ENCODE measurements at places on chromosomes 1 and 21.
A peak's percentile ranks its signal among the peaks of the same experiment; 100 is the strongest.

DNA sequence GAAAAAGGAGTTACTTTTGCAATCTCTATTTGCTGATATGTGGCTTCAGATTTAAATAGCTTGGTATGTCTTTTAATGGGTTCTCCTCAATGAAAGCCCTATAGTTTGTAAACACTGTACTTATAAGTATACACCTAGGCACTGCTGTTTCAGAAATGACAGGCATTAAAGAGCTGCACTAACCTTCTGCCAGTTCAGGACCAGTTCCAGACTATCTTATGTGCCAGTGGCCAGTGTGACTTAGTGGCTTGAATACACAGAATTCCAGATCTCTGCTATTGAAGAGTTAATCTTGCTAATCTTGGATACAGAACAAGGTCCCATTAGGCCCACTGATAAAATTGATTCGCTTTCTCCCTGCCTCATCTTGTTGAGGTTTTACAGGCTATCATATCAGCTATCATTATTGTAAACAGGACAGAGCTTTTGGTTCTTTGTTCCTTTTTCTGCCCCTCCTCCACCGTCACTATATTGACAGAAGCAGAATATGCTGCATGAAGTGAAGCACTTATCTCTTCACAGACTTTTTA, 337.5 kb downstream of the LRRIQ3 start:
- no peak for DNase-seq
- H3K4me3 ChIP-seq: no peak overlapping the region
- H3K36me3 ChIP-seq: no peaks in the 10 kb centered on the region
- H3K27me3 ChIP-seq: no peaks in the 10 kb centered on the region
- H3K27ac ChIP-seq: peak overlapping the region; percentile 10

DNA sequence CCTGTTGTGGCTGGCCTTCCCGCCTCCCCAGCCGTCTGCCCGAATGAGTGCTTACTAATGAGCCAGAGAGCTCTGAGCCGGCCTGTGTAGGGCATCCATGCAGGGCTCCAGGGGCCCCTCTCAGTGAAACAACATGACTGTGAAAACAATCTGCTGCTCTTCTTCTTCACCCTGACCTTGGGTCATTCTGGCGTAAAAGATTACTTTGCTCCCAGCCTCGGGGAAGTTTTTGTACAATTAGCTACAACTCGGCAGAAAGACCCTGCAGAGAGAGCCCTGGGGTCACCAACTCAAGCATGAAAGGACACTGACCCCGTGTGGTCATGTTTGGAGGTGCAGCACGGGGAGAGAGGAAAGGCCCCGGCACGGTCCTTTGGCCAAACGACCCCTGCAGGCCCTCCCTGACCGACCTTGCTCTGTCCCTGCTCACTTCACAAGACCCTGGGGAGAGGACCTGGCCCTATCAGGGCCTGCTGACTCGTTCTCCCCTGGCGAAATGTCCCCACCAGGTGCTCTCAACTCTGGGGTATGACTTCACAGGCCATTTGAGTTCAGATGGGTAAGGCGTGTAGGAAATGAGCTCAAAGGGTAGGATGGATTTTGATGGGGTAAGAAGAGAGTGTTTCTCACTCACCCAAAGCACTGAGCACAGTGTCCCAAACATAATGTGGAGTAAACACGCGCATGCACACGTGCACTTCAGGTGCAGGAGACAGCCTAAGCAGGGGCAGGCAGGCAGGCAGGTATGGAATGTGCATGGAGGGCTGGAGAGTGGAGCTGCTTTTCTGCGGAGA, 22.9 kb upstream of the FAM20B start:
- peaks cover 10% of the 10 kb centered on the region for H3K4me1 ChIP-seq
- no peaks in the 10 kb centered on the region for H3K27me3 ChIP-seq
- H3K27ac ChIP-seq: no peak overlapping the region
- peak; percentile 92 for DNase-seq
- peak overlapping the region; percentile 10 for H3K4me3 ChIP-seq

GRCh38 chr1:26289158-26290059, 9.5 kb downstream of the SH3BGRL3 start:
- no peak overlapping the region for H3K4me3 ChIP-seq
- peaks cover 4% of the 10 kb centered on the region for H3K36me3 ChIP-seq
- no peak for DNase-seq
- H3K4me1 ChIP-seq: peaks cover 1% of the 10 kb centered on the region
- no peaks in the 10 kb centered on the region for H3K27me3 ChIP-seq
- peak overlapping the region; percentile 45 for H3K27ac ChIP-seq

DNA sequence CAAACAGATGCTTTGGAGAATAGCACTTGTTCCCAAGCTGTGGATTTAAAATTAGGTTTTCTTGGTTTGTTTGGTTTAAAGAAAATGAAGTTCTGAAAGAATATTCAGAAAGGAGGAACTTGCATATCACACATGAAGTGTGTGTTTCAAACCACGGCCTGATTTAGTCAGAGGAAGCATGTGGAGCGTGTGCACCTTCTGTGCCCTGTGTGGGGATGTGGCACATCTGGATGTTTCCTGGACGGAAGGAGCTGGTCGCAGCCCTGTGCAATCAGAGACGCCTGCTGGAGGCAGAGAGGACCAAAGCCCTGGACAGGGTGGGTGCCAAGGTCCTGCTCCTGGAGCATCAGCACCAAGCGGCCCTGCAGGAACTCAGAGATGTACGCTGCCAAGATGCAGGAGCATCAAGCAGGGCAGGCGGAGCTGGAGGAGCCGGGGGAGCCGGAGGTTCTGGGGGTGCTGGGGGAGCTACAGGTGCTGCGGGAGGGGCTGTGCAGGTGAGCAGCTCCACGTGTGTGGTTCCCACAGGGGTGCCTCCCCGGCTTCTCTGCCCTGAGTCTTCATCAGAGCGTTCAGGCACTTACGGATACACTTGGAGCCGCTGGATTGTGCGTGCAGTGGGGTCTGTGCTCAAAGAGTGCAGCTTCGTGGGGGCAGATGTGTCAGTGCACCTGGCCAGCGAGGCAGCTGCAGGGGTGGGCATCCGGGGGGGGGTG, 45.7 kb downstream of the PCNT start:
- DNase-seq: no peak
- H3K27me3 ChIP-seq: no peaks in the 10 kb centered on the region
- H3K36me3 ChIP-seq: peaks cover 17% of the 10 kb centered on the region

DNA sequence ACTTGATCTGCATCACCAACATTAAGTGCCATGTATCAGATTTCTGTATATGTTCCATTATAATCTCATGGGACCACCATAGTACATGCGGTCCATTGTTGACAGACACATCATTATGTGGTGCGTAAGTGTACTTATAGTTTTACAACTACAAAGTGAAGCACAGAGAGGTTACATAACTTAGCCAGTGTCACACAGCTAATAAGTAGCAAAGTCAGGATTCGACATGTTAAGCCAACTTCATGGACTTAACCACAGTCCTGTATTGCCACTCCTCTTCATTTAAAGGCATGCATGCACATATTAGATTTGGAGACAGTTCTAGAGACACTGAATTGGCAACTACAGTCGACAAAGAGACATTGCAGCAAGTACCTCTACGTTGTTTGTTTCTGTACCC, 120.5 kb downstream of the ATF6 start:
- H3K4me3 ChIP-seq: no peak overlapping the region
- no peaks in the 10 kb centered on the region for H3K4me1 ChIP-seq
- no peaks in the 10 kb centered on the region for H3K27me3 ChIP-seq
- peaks cover 15% of the 10 kb centered on the region for H3K36me3 ChIP-seq
- no peak for DNase-seq

GRCh38 chr1:209046935-209047334, 536.6 kb upstream of the CAMK1G start:
- no peak for DNase-seq
- H3K36me3 ChIP-seq: no peaks in the 10 kb centered on the region
- H3K27me3 ChIP-seq: no peaks in the 10 kb centered on the region
- peaks cover 10% of the 10 kb centered on the region for H3K4me1 ChIP-seq
- no peak overlapping the region for H3K4me3 ChIP-seq
- no peak overlapping the region for H3K27ac ChIP-seq

DNA sequence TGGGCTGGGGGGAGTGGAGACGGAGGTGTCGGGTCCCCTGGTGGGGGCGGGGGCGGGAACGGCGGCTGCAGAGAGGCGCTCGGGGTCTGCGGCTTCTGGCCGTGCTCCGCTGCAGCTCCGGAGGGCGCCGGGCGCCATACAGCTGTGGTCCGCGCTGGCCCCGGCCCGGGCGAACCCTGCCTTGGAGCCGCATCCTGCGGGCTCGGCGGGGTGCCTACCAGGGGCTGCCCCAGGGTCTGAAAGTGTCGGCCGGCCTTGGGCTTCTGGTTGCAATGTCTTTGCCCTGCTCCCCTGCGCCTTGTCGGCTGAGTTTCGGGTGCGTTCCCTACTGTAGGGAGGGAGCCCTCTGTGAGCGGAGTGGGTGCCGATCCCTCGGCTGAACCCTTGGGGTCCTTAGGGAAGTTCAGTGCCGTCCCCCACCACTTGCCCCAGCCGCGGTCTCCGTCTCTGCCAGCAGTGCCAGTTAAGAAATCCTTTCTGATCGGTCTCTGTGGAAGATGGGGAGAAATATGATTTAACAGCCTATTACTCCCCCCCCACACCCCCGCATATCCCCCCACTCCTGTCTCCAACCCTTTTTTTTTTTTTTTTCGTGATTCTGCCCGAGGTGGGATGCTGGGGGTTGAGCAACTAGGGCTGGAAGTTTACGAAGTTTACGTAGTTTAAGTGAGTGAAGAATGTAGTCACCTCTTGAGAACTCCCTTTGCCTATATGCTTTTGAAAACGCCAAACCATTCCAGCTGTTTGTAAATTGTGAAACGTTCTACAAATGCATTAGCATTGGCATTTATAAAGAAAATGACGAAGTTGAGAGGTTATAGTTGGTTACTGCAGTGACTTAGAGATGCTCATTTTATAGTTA, 588 bp downstream of the NEXN start:
- peaks cover 1% of the 10 kb centered on the region for H3K36me3 ChIP-seq
- DNase-seq: peak; percentile 53
- H3K4me3 ChIP-seq: peak overlapping the region; percentile 92
- H3K27me3 ChIP-seq: no peaks in the 10 kb centered on the region
- H3K27ac ChIP-seq: peak overlapping the region; percentile 98

DNA sequence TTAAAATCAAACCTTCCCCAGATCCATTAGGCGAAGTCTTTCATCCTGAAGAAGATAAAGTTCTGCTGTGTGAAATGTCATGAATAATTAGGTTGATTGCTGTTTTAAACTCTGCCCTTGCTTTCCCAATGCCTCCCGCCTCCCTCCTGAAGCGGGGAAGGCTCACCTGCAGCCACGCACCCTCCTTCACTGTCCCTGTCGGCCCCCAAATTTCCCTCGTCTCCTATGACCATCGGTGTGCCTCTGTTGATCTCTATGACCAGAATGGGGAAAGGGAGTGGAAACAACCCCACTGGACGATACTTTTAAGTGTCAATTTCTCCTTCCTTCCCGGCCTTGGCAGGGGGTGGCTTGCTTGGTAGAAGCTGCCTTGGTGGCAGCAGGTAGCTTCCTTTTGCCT, 35.1 kb downstream of the LHX4 start:
- no peak for DNase-seq
- peaks cover 7% of the 10 kb centered on the region for H3K4me1 ChIP-seq
- H3K27me3 ChIP-seq: peaks cover 42% of the 10 kb centered on the region
- H3K36me3 ChIP-seq: no peaks in the 10 kb centered on the region
- H3K4me3 ChIP-seq: no peak overlapping the region

GRCh38 chr1:1282998-1283397, 2.8 kb downstream of the SCNN1D start:
- H3K27me3 ChIP-seq: no peaks in the 10 kb centered on the region
- no peaks in the 10 kb centered on the region for H3K4me1 ChIP-seq
- H3K4me3 ChIP-seq: no peak overlapping the region
- H3K27ac ChIP-seq: peak overlapping the region; percentile 13

Measured in progenitor cell of endocrine pancreas (in vitro differentiated cells).